ENCODE measurements at places on chromosomes 7 and 10.

GRCh38 chr10:124117833-124118232 lies 24.4 kb upstream of the CHST15 start:
- DNase-seq: no peak

DNA sequence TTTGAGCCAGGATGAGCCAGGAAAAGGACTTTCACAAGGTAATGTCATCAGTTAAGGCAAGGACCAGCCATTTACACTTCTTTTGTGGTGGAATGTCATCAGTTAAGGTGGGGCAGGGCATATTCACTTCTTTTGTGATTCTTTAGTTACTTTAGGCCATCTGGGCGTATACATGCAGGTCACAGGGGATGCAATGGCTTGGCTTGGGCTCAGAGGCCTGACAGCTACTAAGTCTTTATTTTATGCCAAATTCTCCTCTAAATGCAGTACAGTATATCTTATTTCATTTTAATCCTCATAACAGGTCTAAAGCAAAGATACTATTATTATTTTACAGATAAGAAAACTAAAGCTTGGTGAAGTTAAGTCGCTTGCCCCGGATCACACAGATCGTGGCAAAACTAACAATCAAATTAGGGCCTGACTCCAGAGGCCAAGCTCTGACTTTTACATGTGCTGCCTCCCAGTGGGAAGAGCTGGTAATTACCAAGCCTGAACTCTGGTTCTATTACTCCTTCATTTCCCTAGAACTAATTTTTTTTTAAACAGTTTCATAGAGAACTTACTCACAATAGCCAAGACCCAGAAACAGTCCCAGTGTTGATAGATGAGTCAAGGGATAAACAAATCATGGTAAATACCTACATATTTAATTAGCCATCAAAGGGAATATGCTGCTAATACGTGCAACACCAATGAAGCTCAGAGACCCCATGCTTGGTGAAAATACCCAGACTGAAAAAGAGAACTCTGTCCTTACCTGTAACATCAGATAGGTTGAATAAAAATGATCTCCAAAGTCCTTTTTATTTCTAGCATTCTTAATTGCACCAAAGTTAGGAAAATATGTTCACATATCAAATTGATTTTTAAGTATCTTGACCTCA lies 35.4 kb downstream of the C7orf25 start:
- DNase-seq: peak; percentile 37

DNA sequence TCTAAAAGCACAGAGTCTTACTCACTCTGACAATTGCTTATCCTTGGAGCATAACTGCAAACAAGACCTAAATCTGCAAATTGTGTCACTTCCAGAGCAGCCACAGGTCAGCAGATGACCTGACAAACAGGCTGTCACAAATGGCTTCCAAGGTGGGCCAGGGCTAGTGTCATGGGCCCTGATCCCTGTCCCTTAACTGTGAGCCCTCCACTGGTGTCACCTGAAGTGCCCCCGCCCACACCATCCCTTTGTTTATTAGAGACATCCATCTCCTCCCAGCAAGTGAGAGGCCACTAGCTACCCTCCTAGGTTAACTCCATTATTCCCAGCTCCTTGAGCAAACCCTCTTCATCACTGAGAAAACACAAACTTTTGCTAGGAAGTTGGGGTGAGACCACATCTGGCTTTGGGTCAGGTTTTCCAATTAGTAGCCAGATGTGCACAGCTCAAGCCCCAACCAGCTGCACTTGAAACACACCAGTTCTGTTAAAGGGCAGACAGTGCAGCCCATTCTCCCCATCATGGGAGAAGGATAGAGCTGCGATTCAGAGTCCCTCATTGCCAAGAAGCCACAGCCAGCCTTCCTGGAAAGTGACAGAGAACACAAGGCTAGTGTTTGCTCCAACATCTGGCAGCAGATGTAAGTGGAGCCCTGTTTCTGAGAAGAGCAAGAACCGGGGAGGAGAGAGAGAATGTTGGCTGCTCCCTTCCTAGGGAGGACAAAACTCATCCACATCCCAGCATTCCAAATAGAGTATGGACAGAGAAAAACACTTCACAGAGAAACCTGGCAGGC lies 75.7 kb upstream of the NANOS1 start:
- no peak for DNase-seq

DNA sequence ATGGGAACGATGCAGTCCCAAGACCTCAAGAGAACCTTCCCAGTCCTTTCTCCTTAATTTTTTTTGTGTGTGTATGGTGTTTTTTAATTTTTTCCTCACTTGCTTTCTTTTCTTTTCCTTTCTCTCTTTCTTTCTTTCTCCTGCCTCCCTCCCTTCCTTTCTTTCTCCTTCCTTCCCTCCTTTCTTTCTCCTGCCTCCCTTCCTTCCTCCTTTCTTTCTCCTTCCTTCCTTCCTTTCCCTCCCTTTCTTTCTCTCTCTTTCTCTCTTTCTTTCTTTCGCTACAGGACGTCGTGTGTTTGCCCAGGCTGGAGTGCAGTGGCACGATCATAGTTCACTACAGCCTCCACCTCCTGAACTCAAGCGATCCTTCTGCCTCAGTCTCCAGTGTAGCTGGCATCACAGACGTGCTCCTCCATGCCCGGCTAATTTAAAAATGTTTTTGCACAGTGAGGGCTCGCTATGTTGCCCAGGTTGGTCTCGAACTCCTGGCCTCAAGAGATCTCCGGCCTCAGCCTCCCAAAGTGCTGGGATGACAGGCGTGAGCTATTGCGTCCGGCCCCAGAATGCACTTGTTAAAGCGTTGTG lies 709 bp upstream of the NIPSNAP2 start:
- DNase-seq: no peak

DNA sequence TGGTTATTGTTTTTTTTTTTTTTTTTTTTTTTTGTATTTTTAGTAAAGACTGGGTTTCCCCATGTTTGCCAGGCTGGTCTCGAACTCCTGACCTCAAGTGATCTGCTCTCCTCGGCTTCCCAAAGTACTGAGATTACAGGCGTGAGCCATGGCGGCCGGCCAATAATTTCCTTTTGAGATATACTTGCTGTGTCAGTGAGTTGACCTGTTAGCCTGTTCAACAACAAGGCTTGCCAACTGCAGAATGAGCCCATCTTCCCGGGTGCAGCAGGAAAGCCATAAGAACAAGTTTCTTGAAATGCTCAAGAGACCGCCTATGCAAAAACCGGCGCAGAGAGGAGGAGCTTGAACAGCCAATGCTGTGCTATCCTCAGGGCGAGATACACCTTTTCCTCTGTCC lies 112.5 kb downstream of the PRPF18 start:
- peak; percentile 30 for DNase-seq

GRCh38 chr7:127791446-127792189 lies 139.6 kb downstream of the SND1 start:
- DNase-seq: no peak

GRCh38 chr7:104795086-104795485 lies 218.9 kb upstream of the KMT2E start:
- DNase-seq: no peak

GRCh38 chr7:42099470-42100155 lies 137.4 kb downstream of the GLI3 start:
- no peak for DNase-seq

Measured in hematopoietic multipotent progenitor cell treated with erythropoietin and hydrocortisone succinate and interleukin-3 and kit ligand, for 15 days (in vitro differentiated cells).